ENCODE measurements at places on chromosomes 11 and 22. TPM values are rescaled to one million over a fixed set of nuclear protein-coding genes. Genes with fewer than 3 reads are reported as not detected.

- peak; percentile 1 for DNase-seq
These were observed 972.1 kb downstream of the JRKL start for GRCh38 chr11:97361812-97362378.

- DNase-seq: no peak
These were observed 1398.9 kb downstream of the BRD1 start for GRCh38 chr22:48428631-48429371.

Gene MLC1
- not detected for total RNA-seq

Gene F2
- total RNA-seq: not detected

DNA sequence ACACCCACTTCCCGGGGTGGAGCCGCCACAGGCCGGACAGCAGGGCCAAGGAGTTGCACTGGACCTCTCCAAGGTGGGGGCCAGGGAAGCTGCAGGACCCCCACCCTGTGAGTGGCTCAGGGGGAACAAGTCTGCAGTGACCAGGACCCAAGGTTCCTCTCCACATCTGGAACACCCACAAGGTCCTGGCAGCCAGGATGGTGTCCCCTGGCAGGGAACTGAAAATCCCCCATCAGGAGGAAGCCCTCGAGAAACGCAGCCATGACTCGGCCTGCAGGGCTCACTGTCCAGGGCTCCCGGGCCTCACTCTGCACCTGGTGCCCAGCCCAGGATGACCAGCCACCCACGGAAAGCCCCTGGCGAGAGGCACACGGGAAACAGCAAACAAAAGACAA is 11.5 kb downstream of the RNH1 start:
- DNase-seq: no peak

Gene TSPO
- total RNA-seq: 129 TPM

DNA sequence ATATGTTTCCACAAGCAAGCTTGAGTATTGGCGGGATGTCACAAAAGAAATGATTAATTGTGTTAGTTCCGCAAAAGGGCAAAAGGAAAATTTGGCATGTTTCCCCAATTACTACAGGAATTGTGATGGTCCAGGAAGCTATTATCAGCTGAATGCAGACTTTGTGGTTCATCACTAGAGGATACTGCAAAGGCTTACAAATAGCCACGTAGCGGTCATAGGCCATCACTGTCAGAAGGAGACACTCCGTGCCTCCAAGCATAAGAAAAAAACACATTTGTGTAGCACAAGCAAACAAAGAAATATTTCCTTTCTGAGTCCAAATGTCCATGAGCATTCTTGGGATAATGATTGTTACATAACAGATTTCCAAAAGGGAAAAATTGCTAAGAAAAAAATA is 1.8 kb downstream of the OR10AG1 start:
- no peak for DNase-seq

DNA sequence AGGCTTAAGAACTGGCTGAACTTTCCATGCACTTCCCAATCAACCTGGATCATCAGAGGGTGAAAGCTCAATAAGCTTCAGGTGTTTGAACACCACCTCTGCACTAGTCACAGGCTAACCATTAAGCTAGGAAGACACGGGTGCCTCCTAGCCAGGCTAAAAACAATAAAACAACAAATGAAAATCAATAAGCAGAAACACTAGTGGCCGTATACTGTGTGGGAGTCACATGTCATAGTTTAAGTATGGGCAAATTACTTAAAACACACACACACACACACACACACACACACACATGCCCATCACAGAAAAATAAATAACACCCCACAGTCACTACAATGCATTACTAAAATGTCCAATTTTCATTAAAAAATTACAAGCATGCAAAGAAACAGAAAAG is 85.2 kb downstream of the APOL5 start:
- DNase-seq: no peak

Gene MAML2
- 15.4 TPM for total RNA-seq

DNA sequence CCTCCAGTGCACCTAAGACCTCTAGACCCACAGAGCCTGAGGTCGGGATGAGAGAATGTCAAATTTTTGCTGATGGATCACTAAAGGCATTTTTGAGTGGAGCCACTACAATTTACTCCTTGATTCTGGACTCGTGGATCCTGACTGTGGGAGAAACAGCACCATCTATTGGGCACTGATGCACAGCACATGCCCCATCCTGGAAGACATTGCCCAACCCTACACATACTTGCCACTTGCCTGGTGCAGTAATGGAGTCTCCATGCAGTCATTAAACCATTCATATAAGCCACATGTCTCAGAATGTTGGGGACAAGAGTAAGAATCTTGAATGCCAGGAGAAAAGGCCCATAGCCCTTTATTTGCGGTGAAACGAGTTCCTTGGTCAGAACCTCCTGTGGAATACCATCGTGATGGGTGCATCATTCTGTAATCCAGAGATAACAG is 103.9 kb downstream of the GGTLC2 start:
- peak; percentile 68 for DNase-seq

DNA sequence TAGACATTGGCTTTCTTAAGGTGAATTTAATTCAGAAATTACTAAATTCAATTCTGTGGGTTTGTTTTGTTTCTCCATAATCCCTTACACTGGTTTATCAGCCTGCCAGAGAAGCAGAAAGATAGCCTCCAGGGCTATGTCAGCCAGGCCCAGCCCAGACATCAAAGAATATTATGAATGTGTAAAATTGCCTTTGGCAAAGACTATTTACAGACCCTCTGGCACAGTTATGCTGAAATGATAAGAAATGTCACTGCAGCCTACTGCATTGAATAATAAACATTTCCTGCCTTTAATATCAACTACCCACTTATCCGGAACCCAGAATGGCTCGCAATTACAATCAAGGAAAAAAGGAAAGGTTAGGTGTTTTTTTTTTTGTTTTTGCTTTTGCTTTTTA is 562.5 kb upstream of the LRRC4C start:
- DNase-seq: no peak
